T-helper 2 cell (primary cell): ENCODE measurements at places on chromosomes 3 and 15.

- DNase-seq: peak; percentile 93
Observed at GRCh38 chr3:101676216-101676764, 642 bp downstream of the ZBTB11 start.

DNA sequence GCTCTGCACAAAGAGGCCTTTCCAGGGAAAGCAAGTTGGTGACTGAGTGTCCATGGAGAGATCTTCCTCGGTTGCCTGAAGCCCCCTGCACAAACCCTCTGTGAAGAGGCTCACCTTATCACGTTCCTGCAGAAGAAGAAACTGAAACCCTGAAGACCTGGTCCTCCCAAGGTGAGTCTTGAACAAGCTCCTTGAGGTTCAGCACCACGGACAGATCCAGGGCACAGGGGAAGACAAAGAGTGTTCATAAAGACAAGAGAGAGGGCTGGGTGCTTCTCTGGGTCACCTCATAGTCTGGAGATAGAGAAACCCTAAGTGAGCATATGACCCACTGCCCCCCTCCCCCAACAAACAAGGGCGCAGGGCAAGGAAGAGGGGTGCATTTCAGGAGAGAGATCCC, 21.7 kb upstream of the TBC1D21 start:
- DNase-seq: no peak

GRCh38 chr15:40252141-40252437, 13.2 kb downstream of the PAK6 start:
- no peak for DNase-seq

DNA sequence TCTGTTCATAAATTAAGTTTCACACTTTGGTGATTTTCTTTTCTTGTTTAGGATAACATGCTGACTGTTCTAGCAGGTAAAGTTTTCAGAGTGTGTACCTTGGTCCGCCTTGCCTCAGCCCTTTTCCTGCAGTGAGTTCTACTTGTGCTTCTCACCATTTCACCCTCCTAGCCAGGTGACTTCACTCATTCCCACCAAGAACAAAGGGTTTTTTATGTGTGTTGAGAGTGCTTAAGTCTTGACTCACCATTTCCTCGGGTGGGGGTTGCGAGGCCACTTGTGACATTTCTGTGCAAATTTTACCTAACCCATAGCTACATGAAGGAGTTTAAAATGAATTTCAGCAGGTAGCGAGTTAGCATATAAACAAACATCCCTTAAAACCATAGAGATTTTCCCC, 81.4 kb downstream of the C3orf38 start:
- no peak for DNase-seq

GRCh38 chr3:122232485-122232884, 49.0 kb downstream of the CASR start:
- DNase-seq: no peak

GRCh38 chr15:51801391-51801835, 28.0 kb upstream of the TMOD3 start:
- no peak for DNase-seq

GRCh38 chr3:38343797-38344594, 2.6 kb upstream of the XYLB start:
- DNase-seq: no peak

- DNase-seq: no peak
Observed at GRCh38 chr3:197953325-197953724, 3.3 kb downstream of the RPL35A start.

GRCh38 chr3:67653425-67654098, 850 bp downstream of the SUCLG2 start:
- no peak for DNase-seq

GRCh38 chr3:128855569-128855968, 23.9 kb upstream of the ACAD9 start:
- DNase-seq: no peak

DNA sequence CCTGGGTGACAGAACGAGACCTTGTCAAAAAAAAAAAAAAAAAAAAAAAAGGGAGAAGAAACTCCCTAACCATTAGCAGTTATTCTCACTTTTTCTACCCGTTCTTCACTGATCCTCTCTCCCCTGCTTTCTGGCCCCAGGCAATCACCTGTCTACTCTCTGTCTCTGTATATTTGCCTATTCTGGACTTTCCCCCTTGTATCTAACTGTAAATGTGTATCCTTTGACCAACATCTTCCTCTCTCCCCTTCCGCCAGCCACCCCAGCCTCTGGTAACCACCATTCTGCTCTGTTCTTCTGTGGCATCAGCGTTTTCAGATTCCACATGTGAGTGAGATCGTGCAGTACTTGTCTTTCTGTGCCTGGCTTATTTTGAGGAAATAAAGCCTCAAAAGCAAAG, 6.9 kb downstream of the CYFIP1 start:
- DNase-seq: no peak

DNA sequence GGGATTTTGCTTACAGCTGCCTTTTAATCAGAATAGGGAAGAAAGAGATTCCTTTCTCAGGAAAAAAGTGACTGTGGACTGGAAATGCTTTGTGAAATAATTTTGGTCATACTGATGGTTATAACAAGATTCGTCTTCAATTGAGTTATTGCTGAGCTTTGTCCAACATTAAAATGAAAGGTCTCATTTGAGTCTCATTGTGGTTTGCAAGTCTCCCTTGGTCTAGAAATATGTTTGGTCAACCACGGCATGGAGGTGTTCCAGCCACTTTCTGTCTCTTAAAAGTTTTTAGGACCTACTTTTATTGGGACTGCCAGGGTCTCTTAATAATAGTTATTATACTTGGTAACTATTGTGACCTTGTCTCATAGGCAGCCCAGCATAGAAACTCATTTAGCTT, 15.3 kb downstream of the FLNB start:
- DNase-seq: no peak

DNA sequence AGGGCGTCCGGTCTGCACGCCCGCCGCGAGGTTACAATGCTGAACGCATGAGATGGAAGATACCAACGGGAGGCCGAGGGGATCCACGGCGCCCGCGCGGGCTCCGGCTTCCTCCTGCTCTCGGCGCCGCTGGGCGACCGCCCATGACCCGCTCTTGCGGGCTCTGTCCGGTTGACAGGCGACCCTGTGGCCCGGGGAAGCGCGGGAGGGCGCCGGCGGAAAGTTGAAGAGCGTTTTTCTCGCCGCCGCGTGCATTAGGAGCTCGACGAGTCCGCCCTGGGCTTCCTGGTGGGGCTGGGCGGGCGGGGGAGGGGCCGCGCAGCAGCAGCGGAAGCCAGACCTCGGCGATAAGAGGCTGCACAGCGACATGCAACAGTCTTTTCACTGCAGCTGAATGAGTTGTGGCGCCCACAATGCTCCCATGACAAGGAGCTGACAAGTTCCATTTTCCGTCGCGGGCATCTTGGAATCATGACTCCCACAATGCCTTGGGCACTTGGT, at the start of gene MBNL1:
Gene MBNL1, plus strand, starts transcription at position 375 of the 501 bp plus-strand sequence. CDS start 31,265 bp downstream, outside the sequence.
- peak; percentile 80 for DNase-seq

GRCh38 chr15:57609805-57610529, 18.3 kb downstream of the MYZAP start:
- DNase-seq: no peak

DNA sequence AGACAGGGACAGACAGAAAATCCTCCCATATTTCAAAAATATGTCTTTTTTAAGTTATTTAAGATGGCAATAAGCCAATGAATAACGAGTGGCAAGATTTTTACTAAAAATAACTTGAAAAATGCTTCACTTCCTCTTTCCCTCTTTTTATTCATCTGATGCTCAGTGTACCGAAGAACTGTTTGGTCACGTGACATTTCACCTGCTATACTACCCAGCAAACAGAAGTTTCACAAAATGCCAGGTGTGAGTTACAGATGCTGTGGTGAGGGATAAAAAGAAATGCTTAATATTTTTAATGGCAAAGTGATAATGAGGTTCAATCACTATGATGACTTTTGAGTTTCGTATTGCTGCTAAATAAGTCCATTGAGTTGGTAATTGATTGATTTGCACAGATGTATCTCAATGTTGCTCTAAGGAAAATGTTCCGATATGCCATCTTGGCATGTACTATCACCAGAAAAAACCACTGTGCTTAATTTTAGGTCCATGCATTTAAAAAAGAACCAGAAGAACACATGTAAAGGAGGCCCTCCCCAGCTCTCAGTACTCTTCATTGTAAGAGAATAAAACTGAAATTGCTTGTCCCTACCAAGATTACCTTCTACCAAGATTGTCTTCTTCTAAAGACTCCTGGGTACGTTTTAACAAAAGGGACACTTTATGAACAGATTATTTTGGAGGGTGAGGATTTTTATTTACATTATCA, 26.0 kb upstream of the SEC62 start:
- no peak for DNase-seq

- DNase-seq: no peak
Observed at GRCh38 chr3:152245498-152246170, 23.1 kb upstream of the MBNL1 start.

DNA sequence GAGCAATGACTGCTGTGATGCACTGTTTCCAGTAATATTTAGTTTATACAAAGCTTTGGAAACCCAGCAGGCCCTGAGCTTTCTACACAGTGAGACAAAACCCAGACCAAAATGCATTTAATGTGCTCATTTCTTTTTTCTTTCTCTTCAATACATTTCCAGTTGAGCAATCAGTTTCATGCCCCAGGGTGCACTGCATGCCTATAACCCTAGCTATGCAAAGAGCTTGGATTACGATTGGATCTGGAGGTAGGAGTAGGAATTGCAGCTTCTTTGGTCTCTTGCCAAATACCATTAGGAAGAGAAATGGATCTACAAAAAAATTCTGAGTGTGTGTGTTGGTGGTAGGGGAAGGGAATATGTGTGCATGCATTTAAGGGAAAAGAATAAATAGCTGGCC, 1001.4 kb downstream of the SQOR start:
- no peak for DNase-seq

- DNase-seq: no peak
Observed at GRCh38 chr3:127886231-127886955, 28.6 kb upstream of the KBTBD12 start.

- DNase-seq: no peak
Observed at GRCh38 chr15:40536501-40536900, 28.3 kb downstream of the CCDC32 start.

GRCh38 chr15:79900087-79900486, 3.3 kb upstream of the MTHFS start:
- DNase-seq: peak; percentile 42

DNA sequence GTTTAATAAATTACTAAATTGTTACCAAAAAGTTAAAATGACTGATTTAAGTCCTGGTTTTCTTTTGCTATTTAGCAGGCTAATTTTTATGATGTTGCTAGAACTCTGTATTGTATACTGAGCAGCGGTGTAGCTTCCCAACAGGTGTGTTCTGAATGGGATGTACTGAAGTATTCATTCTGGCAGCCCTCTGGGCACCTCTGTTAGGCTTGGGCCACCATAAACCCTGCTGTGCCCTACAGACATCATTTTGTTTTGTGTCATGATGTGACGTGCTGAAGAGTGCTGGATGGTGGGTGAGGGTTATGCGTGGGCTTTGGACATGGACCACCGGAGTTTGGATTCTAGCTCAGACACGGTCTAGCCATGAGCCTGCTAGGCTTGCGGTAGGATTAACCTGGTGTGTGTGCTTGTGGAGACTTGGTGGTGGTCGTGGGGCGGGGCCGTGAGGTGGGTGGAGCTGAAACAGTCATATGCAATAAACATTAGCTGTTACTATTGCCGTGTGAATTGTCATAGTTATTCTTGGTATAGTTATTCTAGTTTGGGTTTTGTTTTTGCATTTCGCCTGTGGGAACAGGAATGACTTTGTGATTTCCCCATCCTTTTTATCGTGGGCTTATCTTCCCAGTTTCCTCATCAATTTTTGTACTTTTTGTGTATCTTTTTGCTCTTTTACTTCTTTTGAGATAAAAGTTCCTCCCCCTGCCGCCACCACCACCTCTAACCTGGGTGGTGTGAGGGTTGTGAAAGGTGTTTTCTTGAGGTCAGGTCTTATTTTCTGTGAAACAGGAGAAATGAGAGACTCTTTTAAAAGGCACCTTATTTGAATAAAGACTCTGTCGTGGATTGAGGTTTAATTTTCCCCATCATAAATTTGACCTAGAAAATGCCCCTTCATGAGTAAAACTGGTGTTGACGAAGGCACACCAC, 93.7 kb downstream of the MCTP2 start:
- no peak for DNase-seq

DNA sequence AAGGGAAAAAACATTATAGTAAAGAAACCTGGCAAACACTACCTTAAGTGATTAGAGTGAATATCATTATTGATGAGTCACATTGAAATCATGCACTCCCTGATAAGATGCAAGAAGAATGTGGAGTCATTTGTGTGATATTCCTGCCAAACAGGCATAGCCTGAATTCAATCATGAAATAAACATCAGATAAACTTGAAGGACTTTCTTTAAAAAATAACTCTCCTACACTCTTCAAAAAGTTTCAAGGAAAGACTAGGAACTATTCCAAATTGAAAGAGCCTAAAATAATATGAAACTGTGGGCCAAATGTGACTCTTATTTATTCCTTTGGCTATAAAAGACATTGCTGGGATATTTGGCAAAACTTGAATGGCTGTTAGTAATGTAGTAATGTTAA, 625.7 kb upstream of the LMCD1 start:
- no peak for DNase-seq

DNA sequence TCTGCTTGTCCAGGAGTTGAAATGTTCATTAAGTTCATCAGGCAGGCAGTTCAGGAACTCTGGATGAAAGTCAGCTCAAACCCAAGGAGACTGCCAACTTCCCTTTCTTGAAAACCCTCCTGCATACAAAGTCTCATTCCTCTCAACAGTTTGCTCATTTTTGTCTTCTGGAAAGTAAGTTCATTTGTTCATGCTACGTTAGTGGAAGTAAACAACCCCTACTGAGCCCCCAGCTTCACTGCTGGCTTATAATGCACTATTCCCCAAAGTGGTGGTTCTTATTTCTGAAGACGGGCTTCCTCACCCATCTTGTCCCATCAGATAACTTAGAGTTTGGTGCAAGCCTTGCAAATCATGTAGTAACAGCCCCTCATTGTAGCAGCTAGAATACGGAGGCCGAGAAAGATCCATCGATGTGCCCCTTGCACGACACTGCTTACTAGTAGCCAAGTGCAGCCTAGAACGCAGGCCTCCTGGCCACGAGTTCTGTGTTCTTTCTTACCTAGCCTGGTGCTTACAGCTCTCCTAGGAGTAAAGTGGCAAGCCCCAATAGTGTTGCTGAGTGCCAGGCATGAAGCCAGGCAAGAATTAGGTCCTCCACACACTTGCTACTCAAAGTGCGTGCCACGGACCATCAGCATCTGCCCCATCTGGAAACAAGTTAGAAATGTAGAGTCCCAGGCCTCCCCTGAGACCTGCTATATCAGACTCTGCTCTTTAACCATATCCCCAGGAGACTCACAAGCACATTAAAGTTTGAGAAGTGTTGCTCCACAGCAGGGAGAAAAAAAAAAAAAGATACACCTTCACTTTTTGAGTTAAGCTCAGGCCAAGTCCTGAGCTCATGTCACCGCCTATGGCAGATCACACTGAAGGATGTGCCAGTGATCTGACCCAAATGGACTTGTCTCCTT, 82.5 kb downstream of the RFTN1 start:
- DNase-seq: no peak
